ENCODE measurements at places on chromosomes 7 and 10.

GRCh38 chr7:77391230-77391629 lies 24.9 kb downstream of the GSAP start:
- no peak for DNase-seq

DNA sequence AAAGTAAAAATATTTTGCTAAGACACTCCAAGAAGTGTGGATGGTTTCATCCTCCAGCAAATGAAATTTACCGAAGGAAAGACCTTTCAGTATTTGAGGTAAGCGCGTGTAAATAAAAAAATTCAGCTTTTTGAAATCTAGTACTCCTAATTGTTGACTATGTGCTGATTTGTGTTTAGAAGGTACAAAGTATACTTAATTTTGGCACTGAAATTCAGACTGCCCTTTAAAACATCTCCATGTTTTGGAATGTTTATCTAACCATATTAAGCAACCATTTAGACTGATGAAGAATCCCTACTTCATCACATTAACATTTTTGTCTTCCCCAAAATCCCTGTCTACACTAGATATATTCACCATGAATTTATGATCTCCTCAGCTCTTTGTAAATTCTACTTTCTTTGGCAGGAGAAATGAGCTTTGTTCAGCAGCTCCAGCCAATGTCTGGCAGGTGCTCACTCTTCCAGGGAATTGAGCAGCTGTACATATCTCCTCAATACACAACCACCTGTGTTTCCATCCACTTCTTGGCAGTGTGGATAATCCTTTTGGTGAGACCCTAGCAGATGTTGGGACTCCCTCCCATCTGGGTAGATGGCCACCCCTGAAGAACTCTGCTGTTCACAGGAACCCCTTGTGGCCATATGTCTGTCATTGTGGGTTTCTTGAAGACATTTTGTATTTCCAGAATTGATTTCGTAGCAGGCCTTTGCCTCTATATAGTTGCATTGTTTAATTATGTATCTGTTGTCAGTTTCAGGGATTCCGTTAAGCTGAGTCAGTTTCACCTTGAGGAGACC lies 129.4 kb upstream of the SAMD8 start:
- no peak for DNase-seq

- no peak for DNase-seq
Measured at GRCh38 chr10:14456218-14456869, 125.6 kb upstream of the FRMD4A start.

DNA sequence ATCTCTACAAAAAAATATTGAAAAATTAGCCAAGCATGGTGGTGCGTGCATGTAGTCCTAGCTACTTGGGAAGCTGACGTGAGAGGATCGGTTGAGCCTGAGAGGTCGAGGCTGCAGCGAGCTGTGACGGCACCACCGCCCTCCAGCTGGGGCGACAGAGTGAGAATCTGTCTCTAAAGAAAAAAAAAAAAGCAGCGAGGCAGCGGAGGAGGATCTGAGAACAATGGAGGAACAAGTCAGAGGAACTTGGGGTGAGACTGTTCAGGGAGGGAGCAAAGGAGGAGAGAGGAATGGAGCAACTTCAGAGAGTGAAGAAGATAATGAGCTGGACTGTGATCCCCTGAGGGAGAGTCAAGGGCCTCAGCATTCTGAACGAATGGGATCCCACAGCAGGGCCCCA lies 85.4 kb downstream of the MKX start:
- DNase-seq: no peak

DNA sequence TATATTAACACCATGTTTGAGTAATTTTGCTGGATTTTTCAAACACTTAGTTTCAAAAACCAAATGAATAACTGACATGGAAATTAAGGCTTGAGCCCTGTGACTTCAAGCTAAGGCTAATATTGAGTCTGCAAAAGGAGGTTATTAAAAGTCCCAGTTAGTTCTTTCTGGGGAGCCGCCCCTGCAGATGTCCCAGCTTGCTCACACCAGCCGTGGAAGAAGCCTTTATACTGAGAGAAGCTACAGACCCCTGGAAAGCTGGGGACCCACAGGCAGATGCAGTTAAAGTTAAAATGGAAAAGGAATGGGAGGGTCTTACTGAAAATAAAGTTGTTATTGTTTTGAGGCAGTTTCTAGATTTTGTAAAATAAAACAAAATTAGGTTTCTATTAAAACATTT lies 18.5 kb upstream of the ZNF680 start:
- DNase-seq: no peak

DNA sequence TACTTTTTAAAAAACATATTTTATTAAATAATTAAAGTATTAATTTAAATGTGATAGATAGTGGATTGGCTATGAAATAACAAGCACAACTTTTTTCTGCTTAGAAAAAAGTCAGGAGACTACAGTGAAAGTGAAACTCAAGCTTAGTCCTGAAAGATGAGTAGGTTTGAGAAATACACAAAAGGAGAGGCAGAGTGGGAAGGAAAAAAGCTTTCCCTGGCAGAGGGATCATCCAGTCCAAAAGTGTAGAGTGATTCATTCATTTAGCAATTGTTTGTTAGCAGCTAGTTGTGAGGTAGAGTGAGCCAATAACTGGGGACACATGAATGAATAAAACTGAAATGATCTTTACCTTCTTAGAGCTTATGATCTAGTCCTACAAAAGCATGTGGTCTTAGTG lies 93.5 kb downstream of the FOXP2 start:
- no peak for DNase-seq

DNA sequence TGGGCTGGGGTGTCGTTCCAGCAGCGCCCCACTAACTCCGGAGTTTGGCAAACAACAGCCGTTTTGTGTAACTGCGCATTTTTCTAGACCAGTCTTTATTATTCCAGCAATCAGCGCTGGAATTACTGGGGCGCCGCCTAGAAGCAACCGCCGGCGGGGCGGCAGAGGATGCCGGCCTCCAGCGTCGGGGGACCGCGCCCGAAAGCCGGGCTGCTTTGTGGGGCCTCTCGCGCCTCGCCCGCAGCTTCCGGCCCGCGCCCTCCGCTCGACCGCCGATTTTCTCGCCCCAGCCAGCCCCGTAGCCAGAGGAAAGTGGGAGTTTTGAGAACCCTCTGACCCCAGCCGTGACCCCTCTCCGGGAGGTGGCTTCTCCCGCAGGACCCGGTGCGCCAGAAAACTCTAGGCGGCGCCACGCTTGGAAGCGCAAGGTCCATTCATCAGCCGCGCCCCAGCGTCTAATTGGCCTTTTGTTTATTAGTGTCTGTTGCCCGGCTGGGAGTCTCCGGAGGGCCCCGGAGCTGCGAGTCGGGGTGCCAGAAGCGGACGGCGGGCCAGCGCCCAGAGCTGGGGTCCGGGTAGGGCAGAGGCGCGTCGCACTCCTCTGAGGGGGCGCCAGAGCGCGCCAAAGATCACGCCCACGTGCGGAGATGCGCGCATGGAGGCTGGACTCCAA lies 10.7 kb downstream of the EMX2 start:
- DNase-seq: no peak

- DNase-seq: no peak
Measured at GRCh38 chr7:6725003-6725402, 18.3 kb upstream of the ZNF12 start.

- no peak for DNase-seq
Measured at GRCh38 chr7:150728011-150728410, 9.2 kb upstream of the GIMAP5 start.

GRCh38 chr10:122461729-122462532 lies 578 bp downstream of the HTRA1 start:
- DNase-seq: no peak

- DNase-seq: no peak
Measured at GRCh38 chr10:32189400-32190084, 133.3 kb upstream of the KIF5B start.

DNA sequence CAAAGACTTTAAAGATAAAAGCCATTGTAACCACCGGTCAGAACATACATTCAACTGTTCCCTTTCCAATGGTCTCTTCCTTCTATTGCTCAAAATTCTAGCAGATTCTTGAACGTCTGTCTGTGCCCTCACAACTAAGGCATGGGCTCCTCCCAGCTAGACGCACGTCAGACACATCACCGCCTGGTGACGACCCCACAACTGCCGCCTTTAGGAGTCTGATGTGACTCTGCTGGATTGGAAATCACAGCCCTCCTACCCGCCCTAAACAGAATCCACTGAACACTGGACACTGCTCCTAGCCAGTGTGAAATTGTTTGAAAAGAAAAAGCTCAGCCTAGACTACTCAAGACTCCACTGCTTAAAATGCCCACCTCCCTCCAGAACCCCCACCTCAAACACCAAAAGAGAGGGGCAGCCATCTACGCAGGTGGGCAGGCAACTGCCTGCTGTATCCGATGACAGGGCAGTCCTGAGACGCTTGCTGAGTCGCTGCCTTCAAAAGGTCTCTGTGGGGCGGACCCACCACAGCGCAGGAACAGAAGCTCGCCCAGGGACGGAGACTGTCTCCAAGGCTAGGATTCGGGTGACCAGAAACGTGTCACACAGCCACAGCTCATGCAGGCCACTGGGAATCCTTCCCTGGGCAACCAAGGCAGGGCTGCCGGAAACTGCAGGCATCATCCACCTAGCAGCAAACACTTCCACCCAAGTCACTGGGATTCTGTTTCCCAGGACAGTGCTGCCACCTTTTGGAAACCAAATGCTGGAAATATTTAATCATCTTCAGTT lies 34.7 kb downstream of the GSDME start:
- DNase-seq: no peak

DNA sequence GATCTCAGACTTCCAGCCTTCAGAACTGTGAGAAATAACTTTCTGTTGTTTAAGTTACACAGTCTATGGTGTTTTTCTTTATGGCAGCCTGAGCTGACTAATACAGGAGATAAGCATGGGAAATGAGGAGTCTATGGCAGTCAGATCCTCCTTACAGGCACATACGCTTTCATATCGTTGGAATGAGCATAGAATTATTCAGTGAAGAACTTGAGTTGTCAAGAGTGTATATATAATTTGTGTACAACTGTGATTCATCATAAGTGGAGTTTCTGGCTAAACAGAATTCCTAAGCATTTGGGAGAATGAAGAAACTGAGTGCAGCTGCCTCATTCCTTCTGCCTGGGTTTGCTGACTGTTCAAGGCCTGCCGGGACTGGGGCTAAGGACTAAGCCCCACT lies 516.7 kb downstream of the ADRA2A start:
- no peak for DNase-seq

DNA sequence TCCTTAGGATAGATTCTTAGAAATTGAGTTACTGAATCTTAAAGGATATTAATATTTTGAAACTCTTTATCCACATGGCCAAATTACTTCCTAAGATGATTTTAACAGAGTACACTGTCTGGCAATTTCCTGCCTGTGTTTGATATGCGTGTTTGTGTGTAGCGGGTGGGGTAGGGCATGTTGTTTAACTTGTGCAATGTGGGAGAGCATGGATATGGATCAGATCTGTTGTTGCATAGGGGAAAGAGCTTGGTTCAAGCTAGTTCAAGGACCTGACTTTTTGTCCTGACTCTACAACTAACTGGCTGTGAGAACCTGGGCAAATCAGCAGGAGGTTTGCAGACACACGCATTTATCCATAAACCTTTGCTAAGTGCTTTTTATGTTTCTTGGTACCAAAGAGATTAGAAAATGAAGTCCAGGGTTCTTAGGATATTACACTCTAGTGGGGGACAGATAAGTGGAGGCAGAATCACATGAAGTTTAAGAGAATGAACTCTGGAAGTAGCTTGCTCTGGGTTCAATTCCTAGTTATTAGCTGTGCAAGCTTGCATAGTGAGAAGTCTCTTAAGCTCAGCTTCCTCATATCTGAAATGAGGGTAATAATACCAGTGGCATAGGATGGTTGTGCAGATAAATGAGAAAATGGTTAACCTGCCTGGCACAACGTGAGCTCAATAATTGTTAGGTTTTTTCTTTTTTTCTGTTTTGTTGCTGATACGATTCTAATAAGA lies 96.3 kb upstream of the PRR15 start:
- DNase-seq: no peak

DNA sequence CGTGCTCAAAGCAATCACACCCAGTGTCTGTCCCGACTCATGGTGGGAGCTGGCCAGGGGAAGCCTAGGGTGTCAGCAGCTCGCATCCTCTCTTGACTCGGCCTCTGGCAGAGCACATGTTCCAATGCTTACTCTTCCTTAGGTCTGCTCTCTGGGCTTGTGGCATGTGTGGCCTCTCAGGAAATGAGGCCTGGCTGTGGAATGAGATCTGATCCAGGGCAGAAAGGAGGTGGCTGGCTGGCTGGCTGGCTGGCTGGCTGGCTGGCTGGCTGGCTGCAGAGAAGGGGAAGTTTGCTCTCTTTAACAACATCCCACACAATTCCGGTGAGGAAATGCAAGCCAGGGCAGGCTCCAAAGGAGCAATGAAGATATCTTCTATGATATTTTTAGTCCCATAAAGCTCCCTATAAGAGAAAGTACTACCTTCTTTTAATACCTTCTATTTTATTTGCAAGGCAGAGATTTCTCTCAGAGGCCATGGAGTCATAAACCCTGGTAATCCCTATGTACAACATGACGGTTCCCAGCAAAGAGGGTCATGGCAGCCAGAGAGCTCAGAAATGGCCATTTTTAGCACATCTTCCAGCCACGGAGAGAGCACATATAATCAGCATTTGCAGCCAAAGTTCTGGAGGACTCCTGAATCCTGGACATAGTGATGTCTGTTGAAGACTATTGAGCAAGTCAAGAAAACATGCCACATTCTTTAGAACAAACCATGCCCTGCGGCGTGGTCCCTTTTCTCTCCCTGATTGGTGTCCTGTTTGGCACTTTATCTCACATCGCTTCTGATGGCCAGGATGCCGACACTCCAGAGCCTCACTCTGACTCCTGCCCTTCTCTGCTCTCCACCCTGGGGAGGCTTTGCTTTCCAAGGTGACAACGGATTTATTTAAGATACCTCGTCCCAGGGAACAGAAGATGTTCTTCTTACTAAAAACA lies 153.7 kb downstream of the FANK1 start:
- DNase-seq: no peak

- DNase-seq: no peak
Measured at GRCh38 chr10:46096446-46096845, 50.4 kb upstream of the MSMB start.

GRCh38 chr10:3107426-3107961 lies 40.1 kb downstream of the PFKP start:
- DNase-seq: no peak

DNA sequence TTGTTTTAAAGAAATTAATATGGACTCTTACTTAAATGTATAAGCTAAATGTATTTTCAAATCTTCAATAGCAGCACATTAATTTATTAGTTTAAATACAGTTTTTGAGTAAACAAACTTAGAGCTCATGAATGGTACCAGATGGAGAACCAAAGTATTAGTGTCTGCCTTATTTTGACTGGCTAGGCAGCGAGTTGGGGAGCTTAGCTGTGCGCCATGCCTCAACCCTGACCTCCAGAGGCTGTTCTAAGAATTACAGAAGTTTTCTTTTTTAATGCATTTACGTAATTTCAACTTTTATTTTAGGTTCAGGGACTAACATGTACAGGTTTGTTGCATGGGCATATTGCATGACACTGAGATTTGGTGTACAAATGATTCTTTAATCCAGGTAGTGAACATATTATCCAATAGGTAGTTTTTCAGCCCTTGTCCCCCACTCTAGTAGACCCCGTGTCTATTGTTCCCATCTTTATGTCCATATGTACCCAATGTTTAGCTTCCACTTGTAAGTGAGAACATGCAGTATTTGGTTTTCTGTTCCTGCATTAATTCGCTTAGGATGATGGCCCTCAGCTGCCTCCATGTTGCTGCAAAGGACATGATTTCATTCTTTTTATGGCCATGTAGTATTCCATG lies 166.8 kb downstream of the IQUB start:
- DNase-seq: no peak

- DNase-seq: no peak
Measured at GRCh38 chr7:33425395-33425794, 296.0 kb downstream of the BBS9 start.

GRCh38 chr7:106717955-106718871 lies 57.3 kb upstream of the CCDC71L start:
- no peak for DNase-seq

GRCh38 chr10:34760606-34761005 lies 54.5 kb downstream of the PARD3 start:
- no peak for DNase-seq
